ENCODE measurements at places on chromosomes 3 and 15.
A peak's percentile ranks its signal among the peaks of the same experiment; 100 is the strongest.

GRCh38 chr3:187770224-187770623 lies 25.0 kb upstream of the BCL6 start:
- peak; percentile 63 for DNase-seq

GRCh38 chr3:132822266-132822665 lies 100.1 kb upstream of the NPHP3 start:
- DNase-seq = no peak

- DNase-seq = no peak
These were observed 263.8 kb downstream of the SLCO3A1 start for GRCh38 chr15:92117261-92117731.

DNA sequence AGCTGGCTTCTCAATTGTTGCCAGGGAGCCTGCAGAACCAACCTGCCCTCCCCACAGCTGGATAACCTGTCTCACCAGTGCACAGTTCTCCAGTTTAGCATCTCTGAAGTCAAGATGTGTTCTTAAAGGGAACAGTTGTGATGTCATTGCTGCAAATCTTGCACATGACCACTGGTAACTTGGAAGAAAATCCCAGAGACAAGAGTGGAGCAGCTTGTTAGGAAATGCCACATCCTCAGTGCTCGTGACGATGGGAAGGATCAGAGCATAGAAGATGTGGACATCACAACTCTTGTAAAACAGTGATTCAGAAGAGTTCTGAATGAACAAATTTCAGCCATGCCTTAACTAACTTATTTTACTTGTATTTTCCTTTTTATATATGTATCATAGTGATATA lies 36.1 kb upstream of the LIMD1 start:
- no peak for DNase-seq

GRCh38 chr15:70477750-70478250 lies 285.6 kb downstream of the UACA start:
- no peak for DNase-seq

DNA sequence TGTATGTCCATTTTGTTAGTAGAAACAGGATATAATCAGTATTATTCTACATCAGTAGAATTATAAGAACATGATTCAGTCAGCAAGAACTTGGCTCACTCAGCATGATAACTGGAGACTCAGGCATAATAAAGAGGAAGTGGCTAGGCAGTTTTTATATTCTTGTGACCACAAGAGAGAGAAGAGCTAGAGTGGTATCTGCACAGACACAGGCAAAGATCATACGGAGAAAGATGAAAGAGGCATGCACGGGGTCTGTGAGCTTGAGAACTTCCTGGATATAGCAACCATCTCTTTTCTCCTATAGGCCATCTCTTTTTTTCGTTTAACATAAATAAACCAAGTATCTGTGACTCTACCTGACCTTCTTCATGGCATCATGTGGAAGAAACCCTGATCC lies 46.8 kb downstream of the MYO5A start:
- DNase-seq = peak; percentile 44

DNA sequence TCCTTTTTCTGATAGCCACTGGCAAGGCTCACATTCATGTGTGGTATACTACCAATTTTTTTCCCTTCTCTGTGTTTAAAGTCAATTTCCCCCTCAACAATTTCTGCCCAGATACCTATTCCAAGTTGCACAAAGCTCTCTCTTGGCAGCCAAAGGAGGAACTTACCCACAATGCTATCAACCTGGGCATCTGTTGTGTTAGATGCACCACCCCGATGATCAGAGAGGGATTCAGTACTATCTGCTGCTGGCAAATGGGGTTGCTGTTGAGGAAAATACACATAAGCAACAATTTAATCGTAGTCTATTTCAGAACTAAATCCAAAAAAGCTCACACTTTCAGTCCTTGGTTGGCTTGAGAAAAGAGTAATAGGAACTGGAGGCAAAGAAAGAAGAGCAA lies 46.1 kb downstream of the AAGAB start:
- DNase-seq = no peak

GRCh38 chr3:146781059-146781458 lies 175.9 kb upstream of the PLSCR5 start:
- DNase-seq = no peak

GRCh38 chr3:165751637-165752036 lies 85.6 kb downstream of the BCHE start:
- no peak for DNase-seq

GRCh38 chr15:84981711-84982300 lies at the start of gene PDE8A:
PDE8A (plus strand) TSS chr15:84981856; CDS start chr15:84982163, 307 bp downstream.
- no peak for DNase-seq

DNA sequence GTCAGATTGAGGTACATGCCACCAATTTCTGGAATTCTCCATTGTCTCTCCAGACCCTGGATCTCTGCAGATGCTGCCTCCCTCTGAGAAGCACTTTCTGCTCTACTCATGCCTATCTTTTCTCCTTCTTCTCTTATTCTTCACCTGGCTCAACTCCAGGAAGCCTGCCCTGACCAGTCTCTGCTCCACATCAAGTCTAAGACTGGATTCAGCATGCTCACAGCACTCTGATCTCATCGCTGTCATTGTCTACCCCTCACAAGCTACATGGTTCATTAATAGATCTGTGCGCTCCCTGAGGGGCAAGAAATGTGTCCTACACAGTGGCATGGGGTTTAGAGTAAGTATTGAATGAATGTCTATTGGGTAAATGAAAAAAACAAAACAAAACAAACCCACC lies 38.7 kb downstream of the CCR4 start:
- no peak for DNase-seq

GRCh38 chr3:185595526-185595925 lies 9.4 kb downstream of the SENP2 start:
- DNase-seq = no peak

DNA sequence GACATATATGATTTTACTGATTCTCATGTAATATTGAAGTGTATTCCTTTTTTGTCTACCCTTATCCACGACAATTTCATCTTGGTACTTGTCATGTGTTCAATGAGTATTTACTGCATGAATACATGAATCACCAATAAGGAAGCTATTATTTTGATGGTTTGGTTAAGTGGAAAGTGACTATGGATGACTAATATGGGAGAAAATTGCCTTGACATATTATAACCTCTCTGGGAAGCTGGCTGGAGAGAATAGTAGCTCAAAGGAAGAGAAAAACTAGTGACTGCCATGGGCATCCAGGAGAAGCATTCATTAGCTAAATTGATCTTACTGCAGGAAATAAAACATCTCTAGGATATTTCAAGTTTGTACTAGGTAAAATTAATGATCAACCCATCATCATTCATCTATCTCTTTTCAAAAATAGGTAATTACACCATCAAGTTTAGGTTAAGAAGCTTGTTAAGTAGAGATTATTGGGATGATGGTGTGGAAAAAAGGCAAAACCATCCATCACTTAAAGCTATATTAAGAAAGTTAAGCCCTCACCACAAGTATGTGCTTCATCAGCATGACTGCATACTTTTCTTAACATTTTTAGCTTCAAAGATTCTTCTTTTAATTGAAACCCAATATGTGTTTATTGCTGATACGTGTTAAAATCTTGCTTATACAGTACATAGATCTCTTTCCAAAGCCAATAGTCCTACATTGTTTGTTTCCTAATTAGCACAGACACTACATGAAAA lies 455.2 kb upstream of the ARPP21 start:
- no peak for DNase-seq

DNA sequence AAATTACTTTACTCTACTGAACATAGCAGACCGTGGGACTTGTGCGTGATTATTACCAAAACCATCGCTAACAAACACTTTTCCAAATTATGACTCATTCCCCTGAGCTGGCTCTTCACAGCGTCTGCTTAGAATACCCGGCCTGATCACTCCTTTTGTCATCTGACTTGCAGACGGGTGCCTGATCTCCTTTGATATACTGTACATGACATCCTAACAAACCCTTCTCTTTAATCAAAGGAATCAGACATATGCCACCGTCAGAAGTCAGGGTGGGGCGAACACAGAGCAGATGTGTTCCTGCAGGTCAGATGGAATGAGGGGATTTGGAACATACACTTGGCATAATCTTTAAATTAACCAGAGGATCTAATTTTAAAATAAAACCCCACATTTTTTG lies 48.5 kb upstream of the SH3GL3 start:
- no peak for DNase-seq

- no peak for DNase-seq
These were observed 34.6 kb downstream of the GASK1A start for GRCh38 chr3:43013743-43014155.

DNA sequence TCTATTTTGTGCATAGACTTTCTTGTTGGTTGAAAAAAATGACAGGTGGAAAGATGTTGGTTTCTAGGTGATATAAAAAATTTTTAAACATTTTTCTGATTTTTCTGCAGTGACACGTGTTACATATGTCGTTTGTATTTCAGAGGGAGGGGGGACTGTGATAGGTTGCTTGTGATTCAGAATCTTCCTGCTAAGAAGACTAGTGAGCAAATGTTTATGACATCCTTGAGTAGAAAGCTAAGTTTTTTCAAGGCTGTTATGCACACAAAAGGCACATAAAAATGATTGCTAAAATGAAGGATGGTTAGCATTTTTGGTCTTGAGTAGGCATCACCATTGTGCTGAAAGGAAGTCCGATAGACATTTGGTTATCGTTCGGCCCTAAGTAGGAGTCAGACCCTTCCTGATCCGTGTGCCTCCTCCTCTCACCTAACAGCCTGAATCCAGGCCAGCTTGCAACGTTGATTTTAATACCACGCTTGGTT lies 1.5 kb downstream of the ZNF639 start:
- DNase-seq = no peak

- peak; percentile 6 for DNase-seq
These were observed 1.2 kb upstream of the EIF3J start for GRCh38 chr15:44535523-44536301.

DNA sequence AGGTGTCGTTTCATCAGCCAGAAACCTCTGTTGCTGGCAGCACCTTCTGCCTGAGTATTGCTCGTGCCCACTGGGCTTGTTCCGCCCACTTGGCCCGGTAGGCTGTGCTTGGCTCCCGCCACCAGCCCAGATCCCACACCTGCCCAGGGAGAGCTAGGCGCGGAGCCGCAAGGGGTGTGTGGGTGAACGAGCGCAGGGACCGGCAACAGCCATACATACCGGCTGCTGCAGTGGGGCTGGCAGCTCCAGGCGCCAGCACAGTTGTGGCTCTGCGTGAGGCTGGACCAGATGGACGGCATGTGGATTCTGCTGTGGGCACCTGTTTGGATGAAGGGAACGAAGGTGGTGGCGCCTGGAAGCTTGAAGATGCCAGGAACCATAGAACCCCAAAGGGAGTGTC lies 331.5 kb upstream of the MCTP2 start:
- DNase-seq = no peak

DNA sequence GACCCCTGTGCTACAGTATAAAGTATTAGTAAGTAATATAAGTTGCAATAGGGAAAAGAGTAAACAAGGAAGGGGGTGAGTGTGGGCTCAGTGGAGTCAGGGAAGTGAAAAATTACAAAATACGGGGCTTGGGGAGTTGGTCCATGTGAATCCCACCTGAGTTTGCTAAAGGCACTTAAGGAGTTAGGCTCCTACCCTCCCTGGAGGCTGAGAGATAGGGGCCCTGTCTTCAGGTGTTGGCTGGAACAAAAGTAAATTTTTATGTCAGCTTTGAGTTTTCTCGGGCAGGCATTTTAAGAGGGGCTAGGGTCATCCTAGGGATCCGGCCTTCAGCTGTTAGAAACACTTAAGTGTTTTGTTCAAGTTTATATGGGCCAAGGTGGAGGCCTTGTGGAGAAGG lies 8.2 kb downstream of the TRPC1 start:
- DNase-seq = no peak

- DNase-seq = no peak
These were observed 54.7 kb upstream of the SMAD6 start for GRCh38 chr15:66647358-66647757.

GRCh38 chr3:146250449-146251382 lies at the start of gene PLSCR4:
PLSCR4 (minus strand) TSS chr3:146251105; CDS start chr3:146222071, 29,034 bp downstream.
- no peak for DNase-seq

- DNase-seq = no peak
These were observed 208.9 kb downstream of the ROBO1 start for GRCh38 chr3:79558943-79559342.

DNA sequence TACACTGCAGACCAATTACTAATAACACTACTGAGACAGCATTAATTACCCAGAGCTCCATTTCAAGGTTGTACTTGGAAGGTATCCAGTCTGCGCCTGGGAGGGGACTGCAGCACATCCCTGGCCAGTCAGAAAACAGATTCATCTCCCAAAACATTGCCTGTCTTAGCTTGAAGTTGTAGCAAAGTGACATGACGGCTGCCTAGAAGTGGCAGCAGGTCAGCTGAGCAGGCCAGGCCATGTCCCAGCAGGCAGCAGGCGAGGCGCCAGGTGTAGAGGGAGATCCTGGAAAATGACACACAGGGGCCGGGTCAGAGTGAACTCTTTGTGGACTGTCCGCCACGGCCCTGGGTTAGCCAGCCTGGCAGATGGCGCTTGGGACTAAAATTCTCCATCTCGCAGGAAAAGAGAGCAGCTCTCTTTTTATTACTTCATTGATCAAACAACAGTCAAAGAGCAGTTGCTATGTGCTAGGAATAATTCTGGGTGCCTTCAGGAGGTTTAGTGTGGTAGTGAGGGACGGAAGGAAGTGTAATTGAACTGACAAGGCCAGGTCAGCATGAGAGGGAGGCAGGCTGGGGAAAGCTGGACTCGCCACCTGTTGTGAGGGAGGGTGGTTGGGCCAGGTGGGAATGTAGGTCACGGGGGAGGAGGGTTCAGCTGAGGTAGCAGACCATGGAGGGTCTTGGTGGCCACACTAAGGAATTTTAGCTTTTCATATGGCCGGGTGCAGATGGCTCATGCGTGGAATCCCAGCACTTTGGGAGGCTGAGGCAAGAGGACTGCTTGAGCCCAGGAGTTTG lies 1.3 kb upstream of the MAP6D1 start:
- DNase-seq = no peak

- no peak for DNase-seq
These were observed 74.7 kb downstream of the PPARG start for GRCh38 chr3:12363397-12364195.

- DNase-seq = no peak
These were observed 21.4 kb downstream of the ACKR2 start for GRCh38 chr3:42830437-42831320.

All from activated CD4-positive, alpha-beta T cell treated with anti-CD3 and anti-CD28 coated beads, Interleukin-2, amount 50 U/mL, for 24 hours (primary cell).